Stimulated activated CD8-positive, alpha-beta memory T cell treated with anti-CD3 and anti-CD28 coated beads, Interleukin-15, amount 100 ng/mL, for 48 hours (primary cell): ENCODE measurements at places on chromosomes 3 and 15.

GRCh38 chr3:9760779-9761505 is 8.8 kb downstream of the CAMK1 start:
- no peak for DNase-seq

DNA sequence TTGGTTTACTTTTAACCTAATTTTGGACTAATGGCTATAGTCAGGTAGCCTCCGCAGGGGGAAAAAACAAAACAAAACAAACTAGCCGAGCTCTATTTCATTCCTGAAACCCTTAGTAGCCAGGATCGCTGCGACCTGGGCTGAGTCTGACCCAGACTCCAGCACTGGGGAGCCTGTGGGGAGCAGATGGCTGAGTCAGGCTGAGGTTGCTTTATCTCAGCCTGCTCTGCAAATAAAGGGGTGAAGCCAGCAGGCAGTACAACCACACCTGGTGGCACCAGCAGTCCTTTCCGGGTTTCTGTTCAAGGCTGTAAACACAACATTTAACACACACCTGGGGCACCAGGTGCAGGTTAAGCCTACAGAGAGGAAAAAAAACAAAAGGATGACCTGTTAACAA is 27.3 kb downstream of the ABHD2 start:
- no peak for DNase-seq

- no peak for DNase-seq
Observed at GRCh38 chr3:139564294-139564861, 24.8 kb upstream of the RBP1 start.

DNA sequence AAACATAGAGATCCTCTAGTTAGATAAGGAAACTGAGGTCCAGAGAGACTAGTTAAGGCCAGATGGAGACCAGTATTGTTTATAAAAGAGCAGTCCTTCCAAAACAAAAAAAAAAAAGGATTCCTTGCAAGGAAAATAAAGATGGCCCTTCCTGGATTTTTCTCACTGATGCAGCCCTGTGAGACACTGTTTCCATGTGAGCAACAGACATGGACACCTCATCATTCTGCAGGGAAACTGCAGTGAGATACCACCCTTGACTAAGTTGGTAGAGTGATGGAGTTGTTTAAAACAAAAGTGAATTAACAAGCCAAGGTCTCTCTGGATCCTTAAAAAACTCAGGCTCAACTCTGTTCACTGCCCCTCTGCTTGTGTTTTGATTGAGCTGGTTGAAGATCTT is 65.6 kb upstream of the MYZAP start:
- DNase-seq: no peak

DNA sequence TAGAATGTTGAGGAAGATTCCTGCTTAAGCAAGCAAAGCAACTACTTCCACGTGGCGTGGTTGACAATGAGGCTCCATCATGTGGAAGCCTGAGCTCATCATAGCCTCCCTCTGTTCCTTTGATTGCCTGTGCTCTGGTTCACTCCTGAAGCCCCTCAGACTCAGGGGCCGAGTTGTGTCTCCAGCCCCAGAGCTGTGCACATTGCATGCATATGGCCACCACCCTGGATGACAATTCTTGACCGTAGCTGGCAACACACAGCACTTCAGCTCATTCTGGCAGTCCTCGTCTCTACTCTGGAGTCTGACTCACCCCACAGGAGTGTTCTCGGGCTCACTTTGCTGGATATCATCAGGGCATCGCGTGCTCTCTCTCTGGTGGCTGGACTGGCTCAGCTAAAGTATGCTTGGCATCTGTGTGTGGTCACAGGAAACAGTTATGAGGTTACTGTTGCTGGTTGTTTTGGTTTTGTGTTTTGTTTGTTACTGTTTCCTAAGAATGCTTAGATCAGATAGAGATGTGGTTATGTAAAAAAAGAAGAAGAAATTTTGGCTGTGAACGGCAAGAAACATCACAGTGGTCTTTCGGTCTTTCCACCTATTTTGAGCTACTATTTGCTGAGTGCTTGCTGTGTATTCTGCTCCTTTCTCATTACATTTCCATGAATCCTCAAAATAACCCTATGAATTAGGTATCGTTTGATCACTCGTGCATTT is 41.6 kb upstream of the MRPS22 start:
- no peak for DNase-seq

DNA sequence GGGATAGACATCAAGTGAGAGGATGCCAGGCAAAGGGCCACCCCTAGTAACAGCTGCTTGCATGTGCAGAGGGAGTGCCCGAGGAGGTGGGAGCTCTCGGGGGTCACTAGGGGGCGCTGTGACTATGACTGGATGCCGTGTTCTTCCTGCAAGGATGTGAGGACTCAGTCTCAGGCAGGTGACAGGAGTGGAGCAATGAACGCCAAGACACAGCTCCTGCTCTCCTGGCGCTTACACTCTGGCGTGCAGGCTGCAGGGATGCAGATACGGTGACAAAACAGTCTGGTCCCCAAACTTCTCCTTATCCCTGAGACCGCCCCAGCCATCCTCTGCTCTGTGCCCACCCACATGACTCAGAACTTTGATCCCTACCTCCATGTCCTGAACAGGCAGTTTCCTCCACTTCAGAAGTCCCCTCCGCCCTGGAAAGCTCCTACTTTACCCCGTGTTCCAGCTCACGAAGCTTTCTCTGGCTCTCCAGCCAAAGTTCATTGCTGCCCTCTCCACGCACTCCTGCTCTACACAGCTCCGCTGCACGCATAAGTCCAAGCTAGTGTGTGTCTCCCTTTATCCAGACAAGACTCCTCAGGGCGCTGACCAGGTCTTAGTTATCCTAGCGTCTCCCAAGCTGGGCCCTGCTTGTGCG is 14.7 kb downstream of the RHOV start:
- peak; percentile 71 for DNase-seq

DNA sequence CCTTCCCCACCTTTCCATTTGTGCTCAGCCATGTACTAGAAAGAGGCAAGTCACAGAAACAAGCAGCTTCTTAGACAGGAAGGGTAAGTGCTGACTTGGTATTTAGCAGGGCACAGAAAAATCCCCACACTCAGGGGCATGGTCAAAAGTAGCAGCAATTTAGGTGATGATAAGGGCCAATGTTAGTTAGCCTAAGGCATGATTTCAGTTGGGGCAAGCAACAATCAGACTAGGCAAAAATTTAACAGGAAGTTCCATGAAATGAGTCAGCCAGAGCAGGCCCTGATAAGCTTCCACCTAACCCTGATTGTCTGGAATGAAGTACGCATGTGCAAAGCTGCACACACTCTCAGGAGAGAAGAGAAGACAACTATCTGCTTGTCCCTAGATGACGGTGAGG is 423.4 kb upstream of the UBE2E2 start:
- DNase-seq: no peak

- no peak for DNase-seq
Observed at GRCh38 chr3:138947495-138948121, 591 bp downstream of the FOXL2NB start.
